NCI-H2081 treated with DMSO at 0.1 percent for 48 hours (cell line): ENCODE measurements at places on chromosomes 4 and X.
A peak's percentile ranks its signal among the peaks of the same experiment; 100 is the strongest.

- peak; percentile 17 for DNase-seq
Observed at GRCh38 chrX:131477498-131477897, 66.4 kb upstream of the OR13H1 start.

GRCh38 chr4:16609170-16609758 is 289.2 kb downstream of the LDB2 start:
- no peak for DNase-seq

DNA sequence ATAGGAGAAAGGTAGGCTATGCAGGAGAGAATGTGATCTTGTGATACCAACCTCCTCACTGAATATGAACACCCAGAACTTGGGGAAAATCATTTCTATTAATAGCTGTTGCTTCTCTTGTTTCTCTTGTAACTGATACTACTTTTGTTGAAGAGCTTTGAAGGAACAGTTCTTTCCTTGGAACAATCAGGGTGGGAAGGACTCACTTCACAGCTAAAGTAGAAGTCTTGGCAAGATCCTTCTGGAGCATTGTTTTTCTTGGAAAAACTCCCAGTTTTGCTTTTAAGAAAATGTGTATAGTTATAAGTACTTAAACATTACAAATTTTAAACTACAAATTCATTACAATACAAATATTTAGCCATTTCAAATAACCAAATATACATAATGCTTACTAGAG is 19.1 kb upstream of the XK start:
- DNase-seq = no peak

- no peak for DNase-seq
Observed at GRCh38 chr4:105504744-105505143, 30.9 kb upstream of the PPA2 start.

DNA sequence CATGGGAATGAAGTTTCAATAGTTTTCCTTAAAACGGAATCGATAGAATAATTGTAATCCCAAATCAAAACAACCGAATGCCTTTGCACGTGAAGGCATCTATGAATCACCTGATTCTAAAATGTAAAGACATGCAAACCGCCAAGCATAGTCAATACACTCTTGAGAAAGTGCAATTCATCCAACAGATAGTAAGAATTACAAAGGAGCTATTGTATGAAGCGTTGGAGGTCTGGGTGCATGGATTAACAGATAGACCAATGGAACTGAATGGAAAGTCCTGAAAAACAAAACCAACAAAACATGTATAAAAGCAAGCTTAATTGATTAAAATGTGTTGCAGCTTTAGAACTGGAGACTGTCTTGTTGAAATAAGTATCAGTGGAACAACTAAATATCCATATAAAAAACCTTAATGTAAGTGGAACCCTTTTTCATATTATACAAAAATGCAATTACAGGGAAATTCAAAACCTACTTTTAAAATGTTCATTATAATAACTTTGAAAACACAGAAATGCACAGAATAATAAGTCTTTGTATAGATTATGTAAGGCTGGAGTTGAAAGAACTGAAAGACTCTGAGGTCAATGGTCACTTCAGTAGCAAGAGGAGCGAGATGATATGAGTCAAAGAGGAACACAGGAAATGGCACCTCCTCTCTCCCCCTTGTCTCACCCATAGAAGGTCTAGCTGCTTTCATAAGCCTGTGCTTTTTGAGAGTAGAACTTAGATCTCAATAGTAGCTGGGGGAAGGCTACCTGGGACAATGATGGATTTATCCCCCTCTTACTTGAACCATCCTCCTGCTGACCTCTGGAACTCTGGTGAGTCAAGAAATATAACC is 20.1 kb downstream of the MAGEC2 start:
- no peak for DNase-seq

DNA sequence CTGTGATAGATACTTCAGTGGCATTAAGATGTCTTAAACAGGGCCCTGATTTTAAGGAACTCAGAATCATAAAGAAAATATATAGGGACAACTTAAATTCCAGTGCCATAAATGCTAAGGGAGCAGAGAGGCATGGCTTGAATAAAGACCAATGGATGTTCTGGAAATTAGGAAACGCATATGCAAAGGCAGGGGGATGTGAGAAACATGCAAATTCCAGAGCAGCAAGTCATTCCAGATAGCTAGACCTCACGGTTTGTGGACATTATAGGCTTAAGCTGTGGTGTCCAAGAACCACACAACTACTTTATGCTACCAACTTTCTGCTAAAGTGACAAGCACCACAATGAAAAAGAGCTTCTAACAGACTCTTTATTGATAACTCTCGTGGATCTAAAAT is 132.6 kb upstream of the ANK2 start:
- no peak for DNase-seq

DNA sequence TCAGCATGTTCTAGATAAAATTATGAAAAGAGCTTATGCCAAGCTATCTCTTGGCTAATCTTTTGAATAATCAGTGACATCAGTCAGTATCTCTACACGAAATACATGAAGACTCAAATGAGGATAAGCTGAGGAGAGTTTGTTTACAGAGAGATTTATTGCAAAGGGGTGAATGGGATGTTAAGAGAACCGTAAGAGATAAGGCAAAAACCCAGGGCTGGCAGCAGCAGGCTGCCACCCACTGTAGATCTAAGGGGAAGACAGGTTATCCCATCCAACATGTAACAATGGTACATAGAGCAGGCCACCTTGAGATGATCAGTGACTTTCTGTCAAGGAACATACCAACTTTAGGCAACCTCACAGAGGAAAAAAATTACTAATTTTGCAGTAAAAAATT is 432.1 kb upstream of the NR3C2 start:
- no peak for DNase-seq

DNA sequence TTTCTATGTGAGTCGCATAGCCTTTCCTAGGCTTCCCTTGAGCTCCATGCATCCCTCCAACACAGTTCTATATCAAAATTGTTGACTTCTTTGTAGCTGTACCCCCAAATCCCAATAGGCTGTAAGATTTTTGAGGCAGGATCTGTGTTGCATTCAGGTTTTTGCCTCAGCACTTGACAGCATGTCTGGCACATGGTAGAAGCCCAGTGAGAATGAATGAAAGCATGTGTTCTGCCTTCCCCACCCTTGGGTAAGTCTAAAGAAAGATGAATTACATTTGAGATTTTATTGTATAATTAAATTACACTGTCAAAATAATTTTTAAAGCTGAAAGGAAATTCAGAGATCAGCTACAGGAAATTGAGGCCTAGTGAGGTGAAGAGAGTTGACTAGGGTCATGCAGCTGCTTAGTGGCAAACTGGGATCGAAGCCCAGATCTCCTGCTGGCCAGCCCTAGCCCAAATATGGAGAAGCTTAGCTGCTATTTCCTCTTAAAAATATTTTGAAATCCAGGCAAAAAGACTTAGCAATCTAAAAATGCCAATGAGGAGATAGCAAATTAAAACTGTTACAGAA is 122.5 kb downstream of the SPATA18 start:
- DNase-seq = no peak

DNA sequence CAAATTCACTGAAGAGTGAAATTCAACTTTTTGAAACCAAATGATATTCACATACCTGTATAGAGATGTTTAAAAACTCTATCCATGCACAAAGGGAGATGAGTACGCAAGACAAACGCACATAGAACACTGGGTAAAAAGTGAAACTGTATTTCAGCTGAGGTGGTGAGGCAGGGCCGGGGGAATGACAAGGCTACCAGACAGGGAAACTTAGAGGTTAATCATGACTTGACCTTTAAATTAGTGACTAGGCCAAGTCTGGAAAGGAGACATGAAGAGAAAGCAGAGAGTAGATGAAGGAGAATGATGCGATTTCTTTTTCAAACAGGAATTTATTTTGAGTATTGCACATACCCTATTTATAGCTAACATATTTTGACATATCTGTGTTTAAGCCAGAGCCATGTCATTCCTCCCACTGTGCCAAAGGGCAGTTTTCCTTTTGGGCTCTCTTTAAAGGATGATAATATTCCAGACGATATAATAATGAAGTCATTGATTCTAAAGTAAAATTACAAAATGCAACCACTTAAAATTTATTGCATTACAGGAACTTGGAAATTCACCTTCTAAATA is 49.4 kb downstream of the ARHGEF6 start:
- no peak for DNase-seq

DNA sequence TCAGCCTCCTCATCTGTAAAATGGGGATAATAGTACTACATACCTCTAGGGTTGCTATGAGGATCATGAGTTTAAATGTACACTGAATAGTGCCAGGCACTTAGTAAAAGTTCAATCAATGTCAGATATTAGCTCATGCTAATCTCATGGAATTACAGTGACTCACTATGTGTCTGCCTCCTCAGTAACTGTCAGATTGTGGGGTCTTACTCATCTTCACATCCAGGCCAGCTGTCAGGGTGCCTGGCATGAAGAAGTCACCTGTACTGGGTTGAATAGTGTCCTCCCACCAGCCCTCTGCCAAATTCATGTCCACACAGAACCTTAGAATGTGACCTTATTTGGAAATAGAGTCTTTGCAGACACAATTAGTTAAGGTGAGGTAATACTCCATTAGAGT is 54.3 kb upstream of the STIM2 start:
- no peak for DNase-seq

DNA sequence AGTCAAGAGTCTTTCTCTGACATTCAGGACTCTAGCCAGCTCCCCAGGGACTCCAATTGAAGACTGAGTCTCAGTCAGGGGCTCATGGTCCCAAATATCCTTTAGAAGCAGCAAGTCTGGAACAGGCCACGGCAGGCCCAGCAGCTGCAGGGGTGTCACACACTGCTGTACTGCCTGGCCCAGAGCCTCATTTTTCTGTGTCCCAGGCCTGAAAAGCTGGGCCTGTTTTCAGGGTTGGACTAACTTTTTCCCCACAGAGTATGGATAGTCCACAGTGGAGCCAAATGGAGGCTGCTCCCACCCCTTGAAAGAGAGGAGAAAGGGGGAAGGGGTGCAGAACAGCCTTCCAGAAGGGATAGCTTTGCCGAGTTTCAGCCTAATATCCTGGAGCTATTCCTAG is 146.8 kb upstream of the NALF2 start:
- no peak for DNase-seq

GRCh38 chr4:131613824-131614216 is 1535.3 kb upstream of the PCDH10 start:
- DNase-seq = no peak

DNA sequence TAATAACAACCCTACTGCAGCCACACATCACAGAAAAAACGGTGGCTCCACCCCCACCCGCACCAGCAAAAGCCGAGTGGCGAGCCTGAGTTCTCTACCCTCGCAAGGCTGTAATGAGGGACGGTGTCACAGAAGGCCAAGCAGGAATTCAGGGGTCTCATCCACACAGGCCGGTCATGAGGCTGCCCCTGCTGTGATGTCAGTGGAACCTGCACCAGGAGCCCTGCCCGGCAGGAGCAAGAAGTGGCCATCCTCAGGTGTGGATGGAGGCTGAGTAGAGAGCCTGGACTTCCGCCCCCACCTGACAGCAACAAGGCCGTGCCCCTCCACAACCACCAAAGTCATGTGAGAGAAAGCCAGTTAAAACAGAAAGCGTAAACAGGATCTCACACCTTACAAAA is 20.6 kb downstream of the LYAR start:
- no peak for DNase-seq

DNA sequence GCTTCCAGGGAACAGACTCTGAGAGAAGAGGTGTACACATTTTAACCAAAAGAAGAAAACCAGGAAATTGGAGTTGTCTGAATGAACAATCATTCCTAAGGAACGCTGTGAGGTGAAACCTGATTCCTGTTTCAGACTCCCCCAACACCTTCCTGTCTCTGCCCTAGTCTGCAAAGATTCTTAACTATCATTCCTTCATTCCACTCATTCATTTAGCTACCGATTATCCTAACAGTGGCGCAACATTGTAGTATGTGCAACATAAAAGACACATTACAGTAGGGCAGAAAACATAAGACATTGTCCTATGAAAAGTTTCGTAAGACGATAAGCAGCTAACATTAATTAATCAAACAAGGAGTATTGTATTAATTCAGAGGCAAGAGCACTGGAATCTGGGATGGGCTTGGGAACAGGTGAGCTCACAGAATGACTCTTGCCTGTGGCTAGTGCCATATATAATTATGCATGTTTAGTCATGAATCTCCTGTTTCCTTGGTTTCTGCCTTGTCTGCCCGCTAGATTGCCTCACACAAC is 23.8 kb upstream of the ADH7 start:
- no peak for DNase-seq

DNA sequence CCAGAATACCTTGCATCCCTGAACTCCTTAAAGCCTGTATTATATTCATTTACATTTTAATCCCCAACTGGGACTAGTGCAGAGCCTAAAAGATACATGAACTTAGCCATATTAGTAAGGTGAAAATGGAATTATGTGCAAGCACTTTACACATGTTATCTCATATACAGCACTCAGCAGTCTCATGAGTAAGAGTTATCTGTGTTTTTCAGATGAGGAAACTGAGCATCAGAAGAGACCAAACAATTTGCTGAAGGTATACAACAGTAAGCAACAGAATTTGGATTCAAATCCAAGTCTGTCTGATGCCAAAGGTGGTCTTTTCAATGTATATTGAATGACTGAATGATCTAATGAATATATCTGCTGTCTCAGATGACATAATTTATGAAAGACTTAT is 12.3 kb downstream of the ATP7A start:
- DNase-seq = no peak

- no peak for DNase-seq
Observed at GRCh38 chr4:164779080-164779479, 25.1 kb downstream of the SMIM31 start.

DNA sequence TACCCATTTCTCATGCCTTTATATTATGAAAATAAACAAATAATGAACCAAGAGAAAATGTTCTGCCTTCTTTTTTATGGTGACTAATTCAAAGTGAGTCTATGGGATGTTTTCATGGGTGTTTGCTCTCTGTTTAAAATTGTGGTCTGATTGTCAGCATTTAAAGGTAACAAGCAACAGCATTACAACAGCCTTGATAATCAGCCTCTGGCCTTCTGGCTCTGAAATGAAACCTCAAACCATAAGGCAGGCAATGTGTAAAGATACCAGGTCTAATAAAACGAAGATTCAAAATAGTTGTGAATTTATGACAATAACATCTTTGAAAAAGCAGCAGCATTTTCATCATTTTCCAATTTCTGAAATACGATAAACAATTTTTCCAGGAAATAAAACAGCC is 63.7 kb downstream of the FAM13A start:
- no peak for DNase-seq

DNA sequence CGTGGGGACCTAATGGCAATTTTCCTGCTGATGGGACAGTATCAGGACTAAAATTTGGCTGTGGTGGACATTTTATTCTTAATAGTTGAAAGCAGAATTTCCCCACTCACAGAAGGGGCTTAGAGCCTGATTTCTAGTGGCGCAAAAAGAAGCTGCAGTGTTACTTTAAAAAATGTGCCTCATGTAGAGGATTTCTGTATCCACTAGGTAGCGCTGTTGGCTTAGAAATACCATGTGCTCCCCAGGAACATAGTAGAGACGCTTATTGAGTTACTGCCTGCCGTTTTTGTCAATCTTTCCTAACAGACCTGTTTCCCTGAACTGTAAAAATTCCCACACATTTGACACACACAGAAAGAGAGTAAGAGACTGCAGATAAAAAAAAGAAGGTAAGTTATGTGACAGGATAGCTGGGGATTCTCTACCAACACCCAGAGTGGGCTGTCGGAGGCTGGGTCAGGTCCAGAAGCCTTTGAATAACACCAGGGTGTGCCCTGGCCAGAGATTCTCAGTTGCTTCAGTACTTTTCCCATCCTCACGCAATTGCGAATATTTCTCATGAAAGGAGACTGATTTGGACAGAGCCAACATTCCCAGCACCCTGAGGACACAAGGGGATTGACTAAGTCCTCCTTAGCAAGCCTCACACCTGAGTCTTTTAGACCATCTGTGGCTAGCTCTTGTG is 88.4 kb downstream of the ZXDA start:
- no peak for DNase-seq
